ENCODE measurements at places on chromosomes 2 and 18.

GRCh38 chr2:205889114-205889513 is 196.9 kb downstream of the INO80D start:
- DNase-seq = no peak

GRCh38 chr18:9545029-9545428 is 69.3 kb downstream of the PPP4R1 start:
- no peak for DNase-seq

DNA sequence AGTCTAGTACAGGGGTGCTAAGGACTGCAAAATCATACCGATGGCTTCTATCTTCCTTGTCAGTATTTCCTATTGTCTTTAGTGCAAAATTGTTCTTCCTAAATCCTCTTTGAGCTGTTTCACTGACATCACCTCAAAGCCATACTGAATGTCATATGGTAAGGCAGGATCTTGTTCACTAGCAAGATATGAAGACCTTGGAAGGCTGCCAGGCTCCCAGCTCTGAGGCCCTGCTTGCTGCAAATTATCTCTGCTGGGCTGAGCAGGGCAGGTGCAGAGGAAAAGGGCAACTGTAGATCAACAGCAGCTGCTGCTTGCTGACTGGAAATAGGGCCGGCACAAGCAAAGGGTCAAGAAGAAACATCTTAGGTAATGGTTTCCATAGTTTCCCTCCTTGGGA is 58.2 kb downstream of the PMAIP1 start:
- DNase-seq = no peak

GRCh38 chr2:127645395-127646291 is at the start of gene GPR17:
GPR17 (plus strand) TSS chr2:127646153; CDS start chr2:127650736, 4,583 bp downstream.
- DNase-seq = no peak

DNA sequence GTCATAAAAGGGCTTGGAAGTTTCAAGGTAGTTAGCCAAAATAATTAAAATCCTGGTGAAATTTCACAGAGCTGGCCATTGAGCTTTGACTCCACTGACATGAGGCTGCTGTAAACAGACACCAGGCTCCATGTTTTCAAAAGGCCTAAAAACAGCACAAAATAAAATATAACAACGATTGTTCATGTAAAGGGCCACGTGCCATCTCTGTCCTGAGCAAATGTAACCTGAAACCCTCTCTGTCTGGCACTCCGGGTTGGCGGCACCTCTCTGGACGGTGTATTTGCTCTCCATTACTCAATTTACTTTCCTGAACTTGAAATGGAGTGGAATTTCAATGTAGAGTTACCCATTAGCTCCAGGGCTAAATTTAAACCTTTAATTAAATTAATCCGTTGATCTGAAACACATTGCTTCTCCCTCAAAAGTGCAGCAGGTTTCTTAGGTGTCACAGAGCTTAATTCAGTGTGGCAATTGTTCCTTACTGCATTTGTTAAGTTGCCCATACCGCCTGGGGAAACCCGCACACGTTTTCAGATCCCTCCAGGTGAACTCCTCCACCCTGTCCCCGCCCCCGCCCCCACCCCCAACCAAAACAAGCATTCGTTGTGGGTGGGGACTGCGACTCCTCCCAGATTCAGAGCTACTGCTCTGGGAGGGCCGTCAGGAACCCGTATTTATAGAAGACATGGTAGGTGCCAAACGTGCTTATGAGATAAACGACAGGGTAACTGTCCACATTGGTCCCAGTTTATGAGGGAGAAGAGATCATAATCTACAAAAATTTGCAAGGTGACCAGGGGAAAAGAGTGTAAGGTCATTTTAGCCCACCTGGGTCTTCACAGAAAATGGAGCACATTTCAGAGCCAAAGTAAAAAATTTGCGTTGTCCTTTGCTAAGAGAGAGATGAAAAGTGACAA is 1.2 kb upstream of the CABLES1 start:
- peak; percentile 66 for DNase-seq

DNA sequence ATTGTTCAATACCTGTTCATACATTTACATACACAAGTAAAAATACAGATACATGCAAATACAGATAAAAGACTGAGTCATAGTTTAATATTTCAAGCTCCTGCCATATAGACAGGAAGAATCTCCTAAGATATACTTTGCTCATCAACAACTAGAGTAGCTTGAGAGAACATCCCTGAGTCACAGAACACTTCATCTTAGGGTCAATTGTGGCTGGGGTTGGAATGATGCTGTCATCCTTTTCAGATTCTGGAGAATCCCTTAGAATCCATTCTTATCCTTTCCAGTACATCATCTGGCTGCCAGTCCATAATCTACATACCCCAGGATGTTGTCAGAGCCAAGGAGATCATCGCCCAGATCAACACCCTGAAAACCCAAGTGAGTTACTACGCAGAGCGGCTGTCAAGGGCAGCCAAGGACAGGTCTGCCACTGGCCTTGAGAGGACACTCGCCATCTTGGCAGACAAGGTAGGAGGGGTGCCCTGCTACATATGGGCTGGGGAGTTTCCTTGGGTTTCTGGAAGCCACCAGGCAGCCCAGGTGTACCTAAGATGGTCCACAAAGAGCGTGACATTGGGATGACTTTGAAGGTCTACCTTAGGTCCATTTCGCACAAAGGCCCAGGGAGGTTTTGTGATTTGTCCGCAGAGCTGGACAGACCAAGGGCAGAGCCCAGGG is 55.7 kb downstream of the COA5 start:
- DNase-seq = no peak

DNA sequence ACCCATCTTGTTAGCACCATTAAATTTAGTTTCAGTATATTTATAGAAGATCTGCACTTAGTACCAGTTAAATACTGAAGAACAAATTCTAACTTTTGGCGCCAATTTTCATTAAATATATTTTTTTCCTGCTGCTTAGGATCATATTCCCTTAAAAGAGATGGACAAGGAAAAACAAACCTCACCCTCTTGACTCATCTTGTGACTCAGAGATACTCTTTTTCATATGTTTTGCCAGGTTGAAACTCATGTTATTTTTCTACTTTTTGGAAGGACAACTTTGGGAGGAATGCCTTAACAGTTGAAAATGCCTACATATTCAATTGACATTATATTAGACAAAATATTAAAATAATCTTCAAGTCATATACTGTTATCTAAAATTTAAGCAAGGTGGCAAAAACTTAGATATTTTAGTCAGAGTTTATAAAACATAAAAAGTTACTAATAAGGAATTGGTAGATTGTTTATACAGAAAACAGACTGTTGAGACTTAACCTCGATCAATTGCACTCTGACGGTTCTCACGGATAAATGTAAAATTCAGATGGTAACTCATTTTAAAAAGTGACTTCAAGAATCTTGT is 36.2 kb downstream of the PNO1 start:
- DNase-seq = no peak

GRCh38 chr2:183029219-183029618 is 9.0 kb downstream of the NCKAP1 start:
- no peak for DNase-seq

- DNase-seq = no peak
Measured at GRCh38 chr18:4125627-4126230, 329.4 kb downstream of the DLGAP1 start.

- no peak for DNase-seq
Measured at GRCh38 chr2:40105593-40105992, 326.5 kb upstream of the THUMPD2 start.

DNA sequence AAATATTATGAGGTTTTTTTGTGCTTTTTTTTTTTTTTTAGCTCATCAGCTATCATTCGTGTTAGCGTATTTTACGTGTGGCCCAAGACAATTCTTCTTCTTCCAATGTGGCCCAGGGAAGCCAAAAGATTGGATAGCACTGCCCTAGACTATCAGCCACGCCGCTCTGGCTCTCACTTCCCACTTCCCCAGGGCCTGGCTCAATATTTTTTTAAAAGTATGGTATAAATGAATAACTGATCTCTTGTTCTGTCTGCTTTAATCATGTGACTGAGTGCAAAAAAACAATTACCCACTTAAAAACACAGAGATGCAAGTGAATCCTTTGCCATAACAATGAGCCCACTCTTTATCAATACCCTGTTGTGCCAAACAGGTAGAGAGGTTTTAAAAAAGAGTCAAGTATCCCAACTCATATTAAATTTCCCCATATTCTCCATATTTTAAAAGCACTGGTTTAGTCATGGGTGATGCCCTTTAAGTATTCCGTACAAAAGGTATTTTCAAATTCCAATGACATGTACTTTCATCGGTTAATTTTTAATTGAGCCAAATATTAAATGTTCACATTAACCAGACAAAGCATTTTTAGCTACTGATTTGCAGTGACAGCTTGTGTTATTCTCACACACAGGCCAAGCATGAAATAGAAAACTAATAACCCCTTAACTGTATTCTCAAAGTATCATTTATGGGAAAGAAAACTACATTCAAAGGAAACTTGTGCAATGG is 12.6 kb downstream of the BCL2 start:
- DNase-seq = no peak

DNA sequence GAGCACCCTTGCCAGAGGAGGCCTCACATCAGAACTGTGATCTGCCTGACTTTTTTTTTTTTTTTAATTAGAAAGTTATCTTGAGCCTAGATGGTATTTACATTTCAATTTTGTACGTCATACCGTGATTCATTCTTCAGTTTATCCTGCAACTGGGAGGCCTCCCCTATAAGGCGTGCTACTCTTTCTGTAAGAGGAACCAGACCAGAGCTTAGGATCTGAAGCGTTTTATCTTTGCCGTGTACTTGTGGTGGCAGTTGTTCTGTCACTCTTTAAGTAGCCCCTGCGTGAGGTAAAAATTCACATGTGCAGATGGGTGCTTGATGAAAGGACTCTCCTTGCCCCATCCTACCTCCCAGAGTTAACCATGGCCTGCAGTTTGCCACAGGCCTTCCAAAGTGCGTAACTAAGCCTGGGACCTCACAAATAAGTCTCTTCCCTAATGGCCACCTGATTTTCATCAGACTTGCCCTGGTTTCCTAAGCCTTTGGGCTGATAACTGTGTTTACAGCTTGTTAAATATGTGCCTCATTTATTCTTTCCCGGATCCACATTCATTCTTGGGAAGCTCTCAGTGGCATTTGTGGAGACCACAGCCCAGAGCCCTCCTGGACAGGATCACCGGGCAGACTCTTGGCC is 96.0 kb downstream of the MTCL1 start:
- DNase-seq = no peak

- DNase-seq = no peak
Measured at GRCh38 chr2:189841019-189841418, 56.8 kb downstream of the PMS1 start.

DNA sequence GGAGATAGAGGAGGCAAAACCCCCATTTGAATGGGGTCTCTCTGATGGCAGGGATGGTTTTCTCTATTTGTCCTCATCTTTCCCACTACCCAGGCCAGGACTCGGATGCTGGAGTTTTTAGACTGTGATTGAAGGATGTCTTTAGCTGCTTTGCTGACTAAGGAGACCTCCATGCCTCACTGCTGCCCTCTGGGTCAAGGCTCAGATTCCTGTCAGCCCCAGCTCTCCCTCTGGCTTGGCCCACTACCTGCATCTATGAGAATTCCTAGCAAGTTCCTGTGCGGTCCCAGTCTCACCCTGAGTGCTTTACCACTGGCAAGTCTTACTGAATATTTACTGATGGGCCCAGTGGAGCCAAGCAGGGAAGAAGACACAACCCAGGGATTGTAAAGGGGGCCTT is 184.0 kb downstream of the CELF4 start:
- no peak for DNase-seq

- no peak for DNase-seq
Measured at GRCh38 chr2:176483901-176484568, 214.8 kb downstream of the MTX2 start.

GRCh38 chr2:233288663-233289062 is 19.0 kb upstream of the SAG start:
- DNase-seq = no peak

GRCh38 chr2:145040433-145040832 is 520.5 kb upstream of the ZEB2 start:
- no peak for DNase-seq

DNA sequence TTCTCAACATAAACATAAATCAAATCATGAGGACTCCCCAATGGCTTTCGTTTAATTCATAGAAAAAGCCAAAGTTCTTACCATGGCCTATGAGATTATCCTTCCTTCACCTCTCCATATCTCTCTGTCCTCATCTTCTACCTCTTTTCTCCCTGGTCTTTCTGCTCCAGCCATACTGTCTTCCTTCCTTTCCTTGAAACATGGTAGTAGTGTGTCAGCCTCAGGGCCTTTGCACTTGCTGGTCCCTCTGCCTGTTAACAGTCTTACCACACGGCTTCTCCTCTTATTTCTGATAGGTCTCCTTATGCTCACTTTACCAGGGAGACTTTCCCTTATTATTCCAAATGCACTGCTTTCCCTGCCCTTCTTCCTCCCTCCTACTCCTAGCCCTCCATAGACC is 25.6 kb downstream of the APOB start:
- DNase-seq = no peak

GRCh38 chr2:225821351-225821750 is 421.8 kb downstream of the NYAP2 start:
- no peak for DNase-seq

DNA sequence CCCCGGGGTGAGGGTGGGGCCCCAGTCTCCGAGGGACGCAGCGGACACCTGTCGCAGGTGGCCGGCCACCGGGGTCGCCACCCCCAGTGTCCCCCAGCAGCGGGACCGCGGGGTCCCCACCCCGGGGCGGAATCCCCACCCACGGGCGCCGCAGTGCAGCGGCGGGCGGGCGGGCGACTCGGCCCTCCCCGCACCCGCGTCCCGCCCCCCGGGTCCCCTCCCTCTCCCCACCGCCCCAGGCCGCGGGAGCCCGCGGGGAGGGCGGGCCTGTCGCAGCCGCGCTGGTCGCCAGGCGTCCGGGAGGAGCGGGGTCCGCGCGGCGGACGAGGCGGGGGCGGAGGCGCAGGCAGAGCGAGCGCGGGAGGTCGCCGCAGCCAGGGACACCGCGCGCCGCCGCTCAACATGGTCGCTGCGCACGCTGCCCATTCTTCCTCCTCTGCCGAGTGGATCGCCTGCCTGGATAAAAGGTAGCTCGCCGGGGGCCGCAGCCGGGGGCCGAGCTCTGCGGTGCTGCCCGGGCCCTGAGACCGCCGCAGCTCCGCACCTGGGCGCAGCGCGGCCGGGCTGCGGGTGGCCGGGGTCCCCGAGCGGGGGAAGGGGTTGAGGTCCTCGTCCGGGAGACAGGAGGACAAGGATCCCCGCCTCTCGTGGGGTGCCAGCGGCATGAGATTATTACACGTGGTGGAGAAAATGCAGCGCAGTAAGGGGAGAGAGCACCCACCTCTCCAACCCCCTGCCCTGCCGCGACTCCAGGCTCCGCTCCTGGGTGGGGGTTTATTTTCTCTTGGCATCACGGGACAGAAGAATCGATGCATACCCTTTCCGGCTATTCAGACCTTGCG is at the start of gene RAPGEF4:
RAPGEF4 (plus strand) TSS at position 264 of the 842 bp plus-strand sequence; CDS start at position 403, 139 bp downstream.
- DNase-seq = peak; percentile 18

- no peak for DNase-seq
Measured at GRCh38 chr2:116269040-116269439, 1545.5 kb upstream of the DDX18 start.

All from GM12892 (cell line).